ENCODE measurements at places on chromosomes 12 and 14.

DNA sequence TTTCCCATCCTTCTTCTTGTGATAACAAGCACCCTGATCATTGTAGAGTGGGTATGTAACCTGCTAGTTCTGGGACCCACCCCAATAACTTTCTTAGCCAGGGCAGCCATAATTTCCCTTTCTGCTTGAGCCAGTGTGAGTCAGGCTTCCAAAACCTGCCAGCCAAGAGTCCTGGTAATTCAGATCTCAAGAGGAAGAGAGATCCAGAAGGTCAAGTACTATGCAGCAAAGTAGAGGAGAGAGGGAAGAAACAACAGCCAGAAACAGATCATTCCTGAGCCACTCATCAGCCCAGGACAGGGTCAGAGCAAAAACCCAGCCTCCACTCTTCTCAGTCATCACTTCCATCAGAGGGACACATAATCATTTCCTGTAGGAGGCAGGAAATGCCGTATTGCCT, 182.0 kb downstream of the DICER1 start:
- no peak for DNase-seq

- no peak for DNase-seq
Observed at GRCh38 chr14:60972295-60972694, 8.6 kb downstream of the TRMT5 start.

DNA sequence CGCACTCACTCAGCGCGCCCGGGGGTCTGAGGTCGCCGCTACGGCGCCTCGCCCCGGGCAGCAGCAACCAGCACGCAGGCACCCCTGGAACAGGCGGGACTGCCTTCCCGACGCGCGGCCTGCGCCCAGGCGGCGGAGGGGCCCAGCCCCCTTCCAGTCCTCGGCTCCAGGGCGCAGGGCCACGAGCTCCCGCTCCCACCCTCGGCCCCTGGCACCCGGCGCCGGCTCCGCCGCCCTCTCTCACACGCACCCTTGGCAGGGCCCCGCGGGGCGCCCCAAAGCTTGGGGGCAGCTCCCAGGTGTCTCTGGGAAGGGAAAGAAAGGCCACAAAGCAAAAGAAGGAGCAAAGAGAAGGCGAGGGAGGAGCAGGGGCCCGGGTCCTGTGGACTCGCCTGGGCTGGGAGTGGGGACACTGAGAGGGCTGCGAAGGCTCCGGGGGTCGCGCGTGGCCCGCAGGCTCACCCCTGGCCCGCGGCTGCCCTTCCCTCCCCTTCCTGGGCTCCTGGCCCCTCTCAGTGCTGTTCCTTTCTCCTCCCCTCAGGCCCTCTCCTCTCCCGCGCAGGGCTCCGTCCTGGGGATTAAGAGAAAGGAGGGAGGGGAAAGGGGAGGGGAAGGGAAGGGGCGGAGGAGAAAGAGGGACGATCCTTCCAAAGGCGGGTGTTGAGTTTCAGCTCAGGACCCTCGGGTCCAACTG, 907 bp upstream of the EFS start:
- peak; percentile 9 for DNase-seq

GRCh38 chr14:34710006-34710405, 4.4 kb downstream of the CFL2 start:
- DNase-seq, result no peak

GRCh38 chr12:119363037-119363436, 28.5 kb downstream of the CCDC60 start:
- no peak for DNase-seq

DNA sequence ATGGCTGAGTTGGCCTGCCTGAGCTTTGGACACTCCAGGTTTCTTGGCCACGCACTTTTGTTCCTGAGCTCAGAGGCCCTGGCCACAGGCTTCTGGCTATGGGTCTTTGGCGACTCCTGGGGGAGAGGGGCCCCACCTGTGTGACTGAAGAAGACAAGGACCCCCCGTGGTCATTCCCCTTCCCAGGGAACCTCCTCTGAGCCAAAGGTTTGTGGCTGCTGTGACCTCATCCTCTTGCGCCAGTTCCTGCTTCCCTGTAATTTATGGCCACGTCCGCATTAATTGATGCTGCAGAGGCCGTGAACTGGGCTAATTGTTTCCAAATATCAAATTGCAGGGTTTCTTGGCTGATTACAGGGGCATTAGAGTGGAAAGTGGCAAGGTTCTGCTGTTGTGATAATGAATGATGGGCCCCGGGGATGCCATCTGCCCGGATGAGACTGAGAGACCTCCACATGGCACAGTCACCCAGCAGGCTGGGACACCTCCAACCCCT, 27.6 kb upstream of the NOS1 start:
- DNase-seq, result no peak

DNA sequence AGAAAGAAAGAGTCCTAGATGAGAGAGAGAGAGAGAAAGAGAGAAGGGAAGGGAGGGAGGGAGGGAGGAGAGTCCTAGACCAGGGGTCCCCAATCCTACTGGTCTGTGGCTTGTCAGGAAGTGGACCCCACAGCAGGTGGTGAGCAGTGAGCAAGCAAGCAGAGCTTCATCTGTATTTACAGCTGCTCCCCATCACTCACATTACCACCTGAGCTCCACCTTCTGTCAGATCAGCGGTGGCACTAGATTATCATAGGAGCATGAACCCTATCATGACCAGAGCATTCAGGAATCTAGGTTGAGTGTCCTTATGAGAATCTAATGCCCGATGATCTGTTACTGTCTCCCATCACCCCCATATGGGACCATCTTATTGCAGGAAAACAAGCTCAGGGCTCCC, 39.2 kb upstream of the AMN1 start:
- DNase-seq, result no peak

DNA sequence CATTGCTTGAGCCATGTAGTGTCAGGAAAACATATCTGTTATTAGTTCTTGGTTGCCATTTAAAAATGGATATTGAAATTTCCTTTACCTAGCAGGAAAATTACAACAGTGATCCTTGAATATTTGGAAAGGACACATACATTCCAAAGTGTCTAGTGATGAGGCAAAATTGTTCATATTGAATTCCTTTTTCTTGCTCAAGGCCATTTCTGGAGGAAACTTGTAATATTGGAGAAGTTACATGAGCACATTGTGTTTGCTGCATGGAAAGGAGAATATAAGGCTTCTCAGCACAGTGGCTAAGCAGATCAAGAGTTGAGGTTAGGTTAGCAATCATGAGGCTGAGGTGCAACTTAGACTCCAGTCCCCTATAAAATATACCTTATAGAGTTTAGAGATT, 121.9 kb downstream of the PDE3A start:
- no peak for DNase-seq

- DNase-seq, result no peak
Observed at GRCh38 chr12:12804432-12804886, 8.7 kb upstream of the DDX47 start.

DNA sequence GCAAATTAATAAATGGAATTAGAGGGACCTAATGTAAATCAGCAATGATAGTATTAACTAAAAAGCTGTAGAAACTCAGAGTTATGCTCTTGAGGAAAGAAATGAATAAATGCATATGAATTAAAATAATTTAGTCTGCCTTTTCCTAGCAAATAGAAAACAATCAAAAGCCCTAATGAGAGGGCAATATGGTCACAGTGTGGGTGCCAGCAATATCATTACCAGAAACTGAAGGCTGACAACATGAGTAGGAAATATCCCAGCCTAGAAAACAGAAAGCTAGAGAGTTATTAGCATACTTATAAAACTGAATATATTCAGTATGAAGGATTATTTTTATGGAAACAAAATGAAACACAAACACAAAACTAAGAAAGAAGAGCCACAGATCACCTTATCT, 987.5 kb upstream of the SEL1L start:
- DNase-seq, result no peak

GRCh38 chr12:52066346-52067080, 3.3 kb upstream of the ATG101 start:
- no peak for DNase-seq

DNA sequence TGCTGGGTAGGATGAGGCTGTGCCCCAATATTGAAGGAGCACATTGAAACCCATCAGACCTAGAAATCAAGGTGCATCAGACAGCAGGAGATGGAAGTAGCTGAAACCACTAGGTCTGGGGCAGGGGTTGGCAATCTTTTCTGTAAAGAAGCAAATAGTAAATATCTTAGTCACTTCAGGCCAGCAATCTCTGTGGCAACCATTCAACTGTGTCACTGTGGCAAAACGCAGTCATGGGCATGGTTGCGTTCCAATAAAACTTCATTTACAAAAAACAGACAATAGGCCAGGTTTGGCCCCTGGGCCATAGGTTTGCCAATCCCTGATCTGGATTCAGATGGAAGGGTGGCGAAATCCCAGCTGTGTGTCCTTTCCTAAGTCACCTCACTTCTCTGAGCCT, 397.3 kb downstream of the MED13L start:
- DNase-seq, result no peak

DNA sequence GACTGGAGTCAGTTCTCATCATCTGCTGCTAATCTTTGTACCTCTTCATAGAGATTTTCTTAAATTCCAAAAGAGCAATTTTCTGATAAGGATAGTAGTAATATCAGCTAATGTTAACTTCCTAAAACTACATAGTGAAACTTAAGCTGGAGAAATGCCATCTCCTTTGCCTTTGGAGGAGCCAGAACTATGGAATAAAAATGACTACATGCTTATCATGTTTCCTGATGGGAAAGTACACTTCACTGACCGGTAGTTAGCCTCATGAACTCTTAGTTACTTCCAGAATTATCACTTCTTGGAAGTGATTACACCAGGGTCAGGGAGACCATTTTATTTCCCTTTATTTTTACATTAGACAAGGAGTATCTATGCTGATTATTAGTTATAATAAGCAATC, 1222.1 kb upstream of the TMEM132C start:
- no peak for DNase-seq

- peak; percentile 42 for DNase-seq
Observed at GRCh38 chr14:101634850-101635748, 73.8 kb downstream of the DIO3 start.

- no peak for DNase-seq
Observed at GRCh38 chr12:62075870-62076269, 184.3 kb upstream of the USP15 start.

DNA sequence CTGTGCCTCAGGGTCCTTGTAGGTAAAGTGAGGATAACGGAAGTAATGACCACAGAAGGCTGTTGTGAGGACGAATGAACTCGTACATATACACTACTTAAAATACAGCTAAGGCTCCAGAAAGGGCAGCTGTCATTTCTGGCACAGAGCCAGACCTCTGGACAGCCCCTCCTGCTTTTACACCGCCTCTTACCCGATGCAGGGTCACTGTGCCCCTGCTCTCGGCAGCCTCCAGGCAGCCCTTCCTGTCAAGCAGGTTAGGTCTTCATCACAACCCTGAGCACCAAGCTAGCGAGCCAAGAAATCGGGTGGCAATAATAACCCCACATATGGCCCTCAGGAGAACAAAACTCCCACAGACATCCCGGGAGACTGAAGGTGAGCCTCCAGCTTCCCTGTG, 8.5 kb downstream of the TMEM229B start:
- no peak for DNase-seq

DNA sequence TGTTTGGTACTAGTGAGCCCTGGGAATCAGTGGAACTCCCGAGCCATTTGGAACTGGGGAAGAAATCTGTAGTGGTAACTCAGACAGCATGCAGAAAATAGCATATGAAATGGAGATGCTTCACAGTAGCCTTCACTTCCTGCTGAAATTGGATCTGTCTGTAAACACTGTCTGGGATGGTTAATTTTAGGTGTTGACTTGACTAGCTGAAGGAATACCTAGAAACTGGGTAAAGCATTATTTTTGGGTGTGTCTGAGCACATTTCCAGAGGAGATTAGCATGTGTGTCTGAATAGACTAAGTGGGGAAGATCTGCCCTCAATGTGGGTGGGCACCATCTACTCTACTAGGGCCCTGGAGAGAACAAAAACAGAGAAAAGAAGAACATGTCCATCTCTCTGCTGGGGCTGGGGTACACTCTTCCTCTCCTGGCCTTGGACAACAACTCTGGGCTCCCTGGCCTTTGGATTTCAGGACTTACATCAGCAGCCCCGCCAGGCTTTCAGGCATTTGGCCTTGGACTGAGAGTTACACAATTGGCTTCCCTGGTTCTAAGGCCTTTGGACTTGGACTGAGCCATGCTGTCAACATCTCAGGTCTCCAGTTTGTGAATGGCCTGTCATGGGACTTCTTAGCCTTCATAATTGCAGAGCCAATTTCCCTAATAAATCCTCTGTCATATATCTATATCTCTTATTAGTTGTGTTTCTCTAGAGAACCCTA, 14.0 kb upstream of the CRADD start:
- DNase-seq, result no peak

- no peak for DNase-seq
Observed at GRCh38 chr12:113852695-113853490, 113.2 kb downstream of the RBM19 start.

- DNase-seq, result no peak
Observed at GRCh38 chr12:48690990-48691389, 9.0 kb upstream of the KANSL2 start.

DNA sequence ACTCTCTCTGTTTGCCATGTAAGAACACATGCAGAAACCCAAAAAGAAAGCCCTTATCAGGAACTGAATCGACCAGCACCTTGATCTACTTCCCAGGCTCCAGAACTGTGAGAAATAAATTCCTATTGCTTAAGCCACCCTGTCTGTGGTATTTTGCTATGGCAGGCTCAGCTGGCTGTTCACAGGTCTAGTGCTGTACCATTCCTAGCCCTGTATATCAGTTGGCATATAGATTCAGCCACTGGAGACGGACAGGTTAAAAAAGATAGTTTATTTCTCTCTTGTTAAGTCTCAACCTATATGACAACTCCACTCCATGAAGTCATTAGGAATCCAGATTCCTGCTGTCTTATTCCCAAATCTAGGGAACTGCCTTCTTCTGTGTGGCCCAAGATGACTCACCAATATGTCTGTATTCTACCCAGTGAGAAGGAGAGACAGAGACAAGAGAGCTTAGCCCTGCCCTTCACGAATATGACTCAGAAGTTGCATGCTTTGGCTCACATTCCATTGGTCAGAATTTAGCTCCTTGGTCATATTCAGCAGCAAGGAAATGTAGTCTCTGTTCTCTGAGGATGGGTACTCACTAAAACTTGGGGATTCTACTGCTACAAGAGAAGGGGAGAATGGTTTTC, 57.0 kb downstream of the PLEKHG7 start:
- no peak for DNase-seq

GRCh38 chr14:65866448-65866847, 453.9 kb downstream of the FUT8 start:
- DNase-seq, result no peak

- no peak for DNase-seq
Observed at GRCh38 chr12:6231359-6232268, 31.4 kb downstream of the CD9 start.

DNA sequence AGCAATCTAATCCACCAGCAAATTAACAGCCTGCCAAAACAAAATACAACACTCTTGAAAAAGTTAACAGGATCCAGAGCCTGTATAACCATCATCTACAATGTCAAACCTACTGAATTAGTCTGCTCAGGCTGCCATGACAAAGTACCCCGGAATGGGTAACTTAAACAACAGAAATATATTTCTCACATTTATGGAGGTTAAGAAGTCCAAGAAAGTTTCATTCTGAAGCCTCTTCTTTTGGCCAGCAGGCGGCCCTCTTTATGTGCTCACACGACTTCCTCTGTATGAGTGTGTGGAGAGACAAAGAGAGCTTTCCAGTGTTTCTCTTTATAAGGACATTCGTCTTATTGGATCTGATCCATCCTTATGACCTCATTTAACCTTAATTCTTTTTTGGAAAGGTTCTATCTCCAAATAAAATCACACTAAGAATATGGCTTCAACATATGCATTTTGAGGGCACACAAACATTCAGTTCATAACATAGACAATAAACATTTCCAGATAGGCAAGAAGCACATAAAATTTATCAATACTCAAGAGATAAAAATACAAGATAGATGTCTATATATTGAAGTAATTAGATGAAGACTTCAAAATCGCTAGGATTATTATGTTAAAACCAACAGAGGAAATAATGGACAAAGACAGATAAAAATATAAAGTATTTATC, 5.9 kb upstream of the RERG start:
- DNase-seq, result no peak

- DNase-seq, result no peak
Observed at GRCh38 chr14:104512061-104512460, 67.5 kb upstream of the C14orf180 start.
